A172 (cell line): ENCODE measurements at places on chromosomes 12 and 14.
A peak's percentile ranks its signal among the peaks of the same experiment; 100 is the strongest.

DNA sequence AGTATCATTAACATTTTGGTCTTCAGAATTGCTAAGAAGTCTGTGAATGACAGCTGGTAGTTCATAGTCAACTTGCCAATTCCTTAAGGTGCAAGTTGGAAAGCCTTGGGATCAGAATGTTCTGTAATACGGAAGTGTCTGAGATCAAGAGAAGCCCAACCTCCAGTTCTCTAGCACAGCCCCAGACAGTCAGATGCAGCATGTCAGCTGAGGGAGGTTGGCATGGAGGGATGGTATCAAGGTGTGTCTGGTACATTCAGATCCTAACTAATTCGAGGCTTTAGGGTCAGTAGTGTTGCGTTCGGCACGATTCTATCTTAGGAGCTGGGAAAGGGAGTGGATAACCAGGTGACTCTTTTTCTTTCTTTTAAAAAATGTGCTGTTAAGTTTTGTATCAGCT is 38.3 kb downstream of the FNTB start:
- DNase-seq: no peak

GRCh38 chr12:8678661-8679111 is 16.1 kb upstream of the MFAP5 start:
- peak; percentile 80 for DNase-seq

DNA sequence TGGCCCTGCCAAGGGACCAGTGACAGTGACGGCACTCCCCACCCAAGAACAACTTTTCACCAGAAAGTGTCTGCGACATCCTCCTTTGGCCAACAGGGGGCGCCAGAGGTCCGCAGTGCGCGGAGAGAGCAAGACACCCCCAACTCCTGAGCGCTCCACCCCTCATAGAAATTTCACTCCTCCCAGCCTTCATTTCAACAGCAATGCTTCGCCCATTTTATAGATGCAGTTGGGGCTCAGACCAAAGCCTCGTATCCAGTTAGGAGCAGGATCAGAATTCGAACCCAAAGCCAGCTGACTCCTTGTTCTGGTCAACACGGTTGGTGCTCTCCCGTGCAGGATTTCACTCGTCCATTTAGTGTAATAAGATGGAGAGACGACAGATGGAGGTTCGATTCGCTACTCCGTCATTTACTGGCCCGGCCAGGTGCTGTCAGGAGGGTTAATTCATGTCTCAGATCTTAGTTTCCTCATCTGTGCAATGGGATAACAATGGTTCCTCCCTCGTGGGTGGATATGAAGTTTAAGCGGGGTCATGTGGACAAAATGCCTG is 2.4 kb upstream of the POP5 start:
- DNase-seq: peak; percentile 38

GRCh38 chr14:74195623-74196022 is 43.6 kb upstream of the VSX2 start:
- no peak for DNase-seq

DNA sequence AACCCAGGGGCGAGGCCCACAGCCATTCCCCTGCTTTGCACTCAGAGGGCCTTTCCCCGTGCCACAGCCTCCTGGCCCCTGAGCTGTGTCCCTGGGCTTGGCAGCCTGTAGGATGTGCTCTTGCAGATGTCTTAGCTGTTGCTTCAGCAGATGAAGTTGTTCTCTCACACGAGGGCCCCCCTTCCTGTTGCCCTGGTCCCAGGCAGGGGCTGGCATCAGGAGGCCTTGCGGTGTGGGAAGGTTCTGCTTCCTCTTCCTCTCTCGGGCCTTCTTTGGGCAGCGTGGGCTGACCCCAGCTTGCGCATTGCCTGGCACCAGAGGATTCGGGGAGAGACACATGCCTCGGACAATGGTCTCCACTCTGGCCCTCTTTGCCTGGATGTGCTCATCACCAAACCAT is 12.7 kb downstream of the PROX2 start:
- no peak for DNase-seq

GRCh38 chr12:12821975-12822374 is 8.8 kb downstream of the DDX47 start:
- no peak for DNase-seq

DNA sequence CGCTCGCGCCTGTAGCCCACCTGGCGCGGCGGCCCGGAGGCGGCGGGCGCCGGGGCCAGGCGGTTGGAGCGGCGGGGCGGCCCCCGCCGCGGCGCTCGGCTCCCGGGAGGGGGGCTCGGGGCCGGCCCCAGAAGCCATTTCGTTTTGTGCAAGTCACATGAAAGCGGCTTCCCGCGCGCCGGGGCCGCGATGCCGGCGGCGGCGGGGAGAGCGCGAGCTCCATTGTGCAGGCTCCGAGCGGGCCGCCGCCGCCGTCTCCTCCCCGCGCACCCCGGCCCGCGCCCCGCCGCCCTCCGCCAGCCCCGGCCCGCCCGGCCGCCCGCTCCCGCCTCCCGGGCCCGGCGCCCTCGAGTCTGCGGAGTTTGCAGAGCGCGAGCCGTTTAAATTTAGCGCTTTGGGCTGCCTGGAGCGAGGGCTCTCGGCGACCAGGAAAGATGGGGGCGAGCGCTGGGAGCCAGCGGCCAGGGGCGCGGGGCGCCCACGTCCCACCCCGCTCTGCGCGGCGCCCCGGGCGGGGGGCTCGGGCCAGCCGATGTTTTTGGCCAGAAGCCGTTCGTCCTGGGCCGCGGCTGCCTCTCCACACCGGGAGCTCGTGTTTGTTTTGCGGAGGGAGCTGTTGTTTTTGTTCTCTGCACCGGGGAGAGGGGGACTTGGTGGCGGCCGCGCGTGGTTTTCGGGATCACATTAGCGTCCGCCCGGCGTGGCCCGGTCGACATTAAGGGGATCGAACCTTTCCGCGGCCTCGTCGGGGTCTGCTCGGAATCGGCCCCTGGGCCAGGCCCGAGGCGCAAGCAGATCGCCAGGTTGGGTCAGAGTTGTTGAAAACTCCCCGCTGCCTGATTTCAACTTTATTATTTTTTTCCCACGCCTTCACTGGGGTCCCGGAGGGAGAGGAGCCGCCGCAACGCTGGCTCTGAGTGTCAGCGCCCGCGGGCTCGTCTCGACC is 982 bp downstream of the BCL7A start:
- DNase-seq: no peak

DNA sequence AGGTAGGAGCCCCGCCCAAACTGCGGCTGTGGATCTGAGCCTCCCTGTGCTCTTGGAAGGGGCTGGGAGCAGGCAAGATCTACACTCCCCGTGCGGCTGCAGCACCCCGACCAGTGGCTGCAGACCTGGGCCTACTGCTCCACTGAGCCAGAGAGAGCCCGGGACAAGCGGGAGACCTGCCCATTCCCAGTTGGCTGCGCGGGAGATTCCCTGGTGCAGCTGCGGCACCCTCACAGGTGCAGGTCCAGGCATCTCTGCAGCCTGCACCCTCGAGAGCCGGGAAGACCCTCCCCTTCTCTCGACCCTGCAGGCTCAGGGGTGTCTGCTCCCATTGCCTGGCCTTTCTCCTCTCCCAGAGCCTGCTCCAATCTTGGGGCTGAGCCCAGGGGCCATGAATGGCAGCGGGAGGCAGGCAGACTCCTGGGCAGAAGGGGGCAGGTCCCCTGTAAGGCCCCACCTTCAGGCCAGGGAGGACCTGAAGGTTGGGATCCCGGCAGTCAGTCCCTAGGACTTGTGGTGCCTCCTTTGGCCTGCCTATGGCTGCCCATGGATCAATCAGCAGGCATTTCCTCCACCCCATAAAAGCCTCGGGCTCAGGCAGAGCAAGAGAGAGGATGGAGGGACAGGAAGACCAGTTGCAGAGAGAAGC is 8.8 kb upstream of the A2M start:
- DNase-seq: no peak

- no peak for DNase-seq
These were observed 25.5 kb downstream of the ADIPOR2 start for GRCh38 chr12:1716215-1716862.

DNA sequence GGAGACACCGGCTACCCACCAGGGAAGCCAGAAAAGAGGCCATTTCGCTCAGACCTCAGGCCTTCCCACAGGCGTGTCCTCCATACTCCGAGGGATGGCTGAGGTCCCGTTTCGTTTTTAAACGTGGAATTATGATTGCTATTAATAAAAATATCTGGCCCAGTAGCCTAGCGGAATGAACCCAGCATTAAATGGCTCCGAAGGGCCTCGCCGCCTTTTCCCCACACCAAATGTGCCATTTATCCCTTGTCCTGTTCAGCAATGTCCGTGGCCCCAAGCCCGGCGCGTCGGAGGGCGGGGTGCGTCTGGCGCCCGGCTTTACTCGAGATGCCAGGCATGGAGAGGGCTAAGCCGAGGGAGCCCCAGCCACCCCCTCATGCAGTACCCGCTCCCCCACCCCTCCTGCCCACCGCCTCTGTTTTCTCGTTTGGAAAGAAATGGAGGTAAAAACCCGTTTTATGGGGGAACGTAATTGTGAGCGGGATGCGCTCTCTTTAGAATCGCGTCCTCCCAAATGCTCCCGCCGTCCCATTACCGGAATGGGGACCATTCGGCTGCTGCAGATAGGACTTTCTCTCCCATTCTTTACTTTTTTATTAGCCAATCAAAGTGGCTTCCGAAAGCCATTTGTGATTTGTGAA is 5.7 kb downstream of the HOXC8 start:
- no peak for DNase-seq

- no peak for DNase-seq
These were observed 57.8 kb upstream of the ARHGAP5 start for GRCh38 chr14:32019276-32019675.

DNA sequence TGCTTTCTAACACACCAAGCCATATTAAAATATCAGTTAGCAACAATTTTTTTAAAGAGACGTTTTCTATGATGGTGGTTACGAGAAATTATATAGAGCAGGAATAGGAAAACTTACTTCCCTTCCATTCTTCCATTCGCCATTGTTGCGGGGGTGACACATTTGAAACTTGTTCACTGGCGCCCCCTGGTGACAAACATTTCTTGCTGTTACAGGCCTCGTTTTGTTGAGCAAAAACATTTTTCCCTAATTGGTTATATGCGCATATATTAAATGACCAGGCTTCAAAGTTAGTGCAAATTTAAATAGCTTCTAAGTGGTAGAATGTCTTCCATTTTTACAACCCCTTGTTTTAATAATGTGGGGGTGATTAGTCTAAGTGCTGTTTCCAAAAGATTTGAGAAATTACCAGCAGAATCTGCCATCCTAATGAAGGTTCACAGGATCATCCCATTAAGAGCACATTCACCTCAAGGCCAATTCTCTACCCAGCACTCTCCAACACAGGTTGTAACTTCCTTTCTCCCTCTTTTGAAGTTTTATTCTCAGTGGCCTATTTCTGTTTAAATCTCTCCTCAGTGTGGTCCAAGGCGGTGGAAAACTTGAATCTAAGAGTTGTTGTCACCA is 1124.7 kb downstream of the FLRT2 start:
- DNase-seq: peak; percentile 25

- DNase-seq: no peak
These were observed 13.8 kb upstream of the NELL2 start for GRCh38 chr12:44889926-44890325.

DNA sequence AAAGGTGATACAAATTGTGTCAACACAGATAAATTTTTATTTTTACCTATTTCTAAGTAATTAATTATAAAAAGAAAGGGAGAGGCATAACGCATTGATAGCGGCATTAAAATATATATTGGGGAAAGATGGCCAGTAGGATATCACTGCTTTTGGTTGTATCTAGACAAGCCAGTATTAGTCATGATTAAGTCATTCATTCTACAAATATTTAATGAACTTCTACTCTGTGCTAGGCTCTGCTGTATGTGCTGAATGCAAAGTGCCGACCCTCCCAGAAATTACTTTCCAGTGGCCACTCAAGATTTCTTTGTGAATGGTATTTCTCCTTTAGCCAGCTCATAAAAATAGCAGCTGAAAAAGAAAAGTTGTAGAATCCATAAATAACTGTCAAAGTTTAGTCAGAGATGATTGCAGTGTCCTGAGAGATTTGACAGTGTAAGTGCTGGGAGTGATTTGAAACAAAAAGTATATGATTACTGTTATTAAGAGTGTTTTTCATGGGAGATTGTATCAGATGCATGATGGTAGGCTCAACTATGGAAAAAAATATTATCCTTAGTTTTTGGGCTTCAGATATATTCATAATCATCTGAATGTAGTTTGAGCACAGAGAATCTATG is 133.2 kb downstream of the MGAT4C start:
- DNase-seq: no peak

DNA sequence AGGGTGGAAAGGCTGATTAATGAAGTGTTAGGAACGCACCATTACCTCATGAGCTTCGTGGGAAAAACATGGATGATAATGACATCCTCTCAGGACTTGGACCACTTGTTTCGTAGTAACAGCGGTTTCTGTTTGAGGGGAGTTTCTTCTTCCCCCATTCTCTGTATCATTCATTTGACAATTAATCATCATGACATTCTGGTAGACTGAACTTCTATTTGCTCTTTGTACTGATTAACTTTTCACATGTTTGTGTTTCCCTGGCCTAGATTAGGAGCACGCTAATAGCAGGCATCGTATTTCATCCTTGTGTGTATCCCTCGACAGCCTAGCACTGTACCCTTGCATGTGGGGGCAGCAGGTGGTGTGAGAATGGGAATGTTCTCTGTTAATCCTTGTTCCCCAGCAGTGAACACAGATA is 8.0 kb downstream of the LRRC74A start:
- no peak for DNase-seq

DNA sequence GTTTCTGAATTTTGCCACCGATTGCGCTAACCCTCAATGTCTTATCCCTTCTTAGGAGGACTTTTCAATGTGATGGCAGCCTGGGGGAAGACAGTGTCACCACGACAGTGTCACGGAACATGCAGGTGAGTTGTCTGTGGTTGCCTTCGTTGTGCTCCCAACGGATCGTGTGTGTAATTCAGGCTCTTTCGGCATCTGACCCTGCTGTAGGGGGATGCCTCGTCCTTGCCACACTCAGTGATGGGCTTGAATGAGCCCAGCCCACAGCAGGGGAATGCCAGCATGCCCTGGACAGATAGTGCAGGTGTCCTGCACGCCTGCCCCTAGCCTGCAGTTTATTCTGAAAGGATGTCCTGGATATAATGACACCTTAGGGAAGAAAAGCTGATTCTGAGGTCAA is 123.8 kb upstream of the RTL1 start:
- DNase-seq: no peak

- peak; percentile 36 for DNase-seq
These were observed 820 bp downstream of the BICDL1 start for GRCh38 chr12:119989731-119990381.

- no peak for DNase-seq
These were observed 157.8 kb upstream of the PKP2 start for GRCh38 chr12:33054371-33054770.

- no peak for DNase-seq
These were observed 79.3 kb downstream of the UNC79 start for GRCh38 chr14:93510056-93510455.

DNA sequence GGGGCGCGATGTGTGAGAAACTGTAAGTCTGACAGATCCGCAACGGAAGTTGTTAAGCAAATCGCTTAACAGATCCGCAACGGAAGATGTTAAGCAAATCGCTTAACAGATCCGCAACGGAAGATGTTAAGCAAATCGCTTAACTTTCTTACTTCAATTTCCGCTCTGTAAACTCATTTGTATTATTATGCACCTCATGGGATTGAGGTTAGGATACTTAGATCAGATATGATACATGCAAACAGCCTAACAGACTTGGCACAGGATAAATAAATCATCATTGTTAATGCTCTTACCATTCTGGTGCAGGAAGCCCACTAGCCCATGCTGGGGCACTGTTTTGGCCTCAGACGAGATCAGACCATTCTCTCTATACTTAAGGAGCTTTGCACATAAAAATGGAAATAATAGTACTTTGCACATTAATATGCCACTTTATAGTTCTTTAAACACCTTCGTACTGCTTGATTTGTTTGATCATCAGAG is 399 bp downstream of the NCAPD2 start:
- DNase-seq: no peak

- DNase-seq: no peak
These were observed 1.4 kb downstream of the RIN3 start for GRCh38 chr14:92514844-92515514.
